PC-3 (cell line): ENCODE measurements at places on chromosomes 1 and 21.

- DNase-seq = no peak
These were observed 711.7 kb upstream of the PTBP2 start for GRCh38 chr1:96009831-96010434.

GRCh38 chr1:87867626-87868025, 538.9 kb downstream of the LMO4 start:
- DNase-seq = peak; percentile 78

DNA sequence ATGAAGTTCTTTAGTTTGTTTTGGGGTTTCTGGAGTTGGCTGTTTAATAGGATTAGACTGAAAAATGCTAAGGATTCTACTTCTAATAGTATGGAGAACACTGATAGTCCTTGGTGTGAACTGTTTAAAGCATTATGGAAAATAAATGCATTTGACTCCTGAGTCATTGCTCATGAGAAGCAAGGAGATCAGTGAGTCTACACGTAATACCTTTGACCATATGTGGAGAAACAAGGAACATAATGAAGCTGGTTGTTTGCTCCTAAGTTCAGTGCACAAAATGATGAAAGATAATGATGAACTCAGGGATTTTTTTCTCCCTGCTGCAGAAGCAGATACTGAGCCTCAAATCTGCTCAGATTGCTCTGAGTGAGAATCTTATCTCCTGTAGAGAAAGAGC, 158.9 kb upstream of the COL11A1 start:
- no peak for DNase-seq

DNA sequence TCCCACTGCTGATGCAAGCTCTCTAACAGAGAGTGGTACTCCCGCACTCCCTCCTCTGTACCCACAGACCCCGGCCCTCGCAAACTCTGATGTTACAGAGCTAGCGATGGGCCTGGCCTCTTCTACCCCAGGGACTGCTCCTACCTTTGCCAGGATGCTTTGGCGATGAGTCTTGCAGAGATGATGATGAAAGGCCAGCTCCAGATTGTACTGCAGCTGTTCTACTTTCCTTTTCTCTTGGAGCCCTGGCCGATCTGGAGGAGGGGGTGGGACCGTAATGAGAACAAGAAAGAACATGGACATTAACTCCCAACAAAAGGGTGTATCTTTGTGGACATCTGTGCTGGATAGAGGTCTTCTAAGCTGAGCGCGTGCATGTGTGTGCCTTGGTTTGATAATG, 6.0 kb upstream of the LINGO4 start:
- no peak for DNase-seq

- DNase-seq = no peak
These were observed 37.8 kb downstream of the GABPB2 start for GRCh38 chr1:151108331-151108730.

GRCh38 chr1:163706915-163707314, 385.2 kb downstream of the NUF2 start:
- no peak for DNase-seq

DNA sequence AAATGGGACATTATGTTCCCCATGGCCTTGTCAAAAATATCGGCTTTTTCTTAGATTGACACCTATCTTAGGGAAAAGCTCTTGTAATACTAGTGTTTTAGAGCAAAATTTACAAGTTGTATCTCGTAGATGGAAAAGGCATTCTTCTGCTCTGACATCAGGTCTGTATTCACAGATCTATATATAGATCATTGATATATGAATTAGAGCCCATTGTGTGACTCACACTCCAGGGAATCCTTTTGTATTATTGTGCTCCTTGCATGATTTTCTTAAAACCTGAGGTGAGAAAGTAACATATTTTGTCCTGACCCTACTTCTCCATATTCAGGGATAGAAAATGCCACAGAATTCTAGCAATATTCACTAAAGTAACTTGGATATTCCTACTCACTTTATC, 1160.8 kb upstream of the B3GALT2 start:
- no peak for DNase-seq

DNA sequence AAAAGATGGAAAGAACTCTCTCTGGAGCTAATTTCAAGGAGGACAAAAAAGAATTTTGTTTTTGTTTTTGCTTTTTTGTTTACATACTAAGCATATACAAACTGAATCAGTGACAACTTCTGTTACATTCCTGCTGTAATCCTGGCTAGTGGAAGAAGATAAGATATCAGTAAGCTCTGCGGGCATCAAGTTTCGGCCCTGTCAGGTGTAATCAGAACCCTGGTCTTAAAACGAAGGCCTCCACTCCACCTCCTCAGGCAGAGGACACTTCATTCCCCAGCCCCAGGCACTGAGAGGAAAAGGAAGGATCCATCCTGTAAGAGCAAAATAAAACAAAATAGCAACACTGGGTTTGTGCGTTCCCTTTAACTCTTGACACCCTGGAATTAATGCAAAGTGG, 88.9 kb upstream of the ARHGAP29 start:
- peak; percentile 45 for DNase-seq

GRCh38 chr1:39205102-39205780, 746 bp downstream of the MACF1 start:
- peak; percentile 35 for DNase-seq

GRCh38 chr1:41576206-41576605, 91.7 kb upstream of the EDN2 start:
- DNase-seq = no peak

GRCh38 chr1:205571747-205572146, 60.1 kb downstream of the ELK4 start:
- no peak for DNase-seq

DNA sequence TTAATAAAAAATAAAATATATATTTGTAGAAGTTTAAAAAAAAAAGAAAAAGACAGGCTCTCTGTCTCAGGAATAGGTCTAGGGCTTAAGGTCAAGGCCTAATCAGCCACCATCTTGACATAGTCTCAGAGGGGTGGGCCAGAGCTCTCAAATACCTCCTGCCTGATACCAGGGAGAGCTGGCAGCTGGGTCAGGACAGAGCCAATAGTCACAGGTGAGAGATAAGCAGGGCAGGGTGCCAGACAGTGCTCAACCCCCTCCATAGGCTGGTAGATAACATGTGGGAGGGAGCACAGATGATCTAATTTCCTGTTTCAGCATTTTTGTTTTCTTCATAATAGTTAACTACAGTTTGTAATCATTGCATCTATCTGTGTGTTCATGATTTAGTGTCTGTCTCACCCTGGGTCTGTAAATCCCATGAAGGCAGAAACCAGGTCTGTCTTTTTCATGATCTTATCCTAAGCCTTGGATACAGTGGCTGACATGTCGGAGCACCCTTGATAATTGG, 152.0 kb upstream of the GRIK3 start:
- DNase-seq = no peak

DNA sequence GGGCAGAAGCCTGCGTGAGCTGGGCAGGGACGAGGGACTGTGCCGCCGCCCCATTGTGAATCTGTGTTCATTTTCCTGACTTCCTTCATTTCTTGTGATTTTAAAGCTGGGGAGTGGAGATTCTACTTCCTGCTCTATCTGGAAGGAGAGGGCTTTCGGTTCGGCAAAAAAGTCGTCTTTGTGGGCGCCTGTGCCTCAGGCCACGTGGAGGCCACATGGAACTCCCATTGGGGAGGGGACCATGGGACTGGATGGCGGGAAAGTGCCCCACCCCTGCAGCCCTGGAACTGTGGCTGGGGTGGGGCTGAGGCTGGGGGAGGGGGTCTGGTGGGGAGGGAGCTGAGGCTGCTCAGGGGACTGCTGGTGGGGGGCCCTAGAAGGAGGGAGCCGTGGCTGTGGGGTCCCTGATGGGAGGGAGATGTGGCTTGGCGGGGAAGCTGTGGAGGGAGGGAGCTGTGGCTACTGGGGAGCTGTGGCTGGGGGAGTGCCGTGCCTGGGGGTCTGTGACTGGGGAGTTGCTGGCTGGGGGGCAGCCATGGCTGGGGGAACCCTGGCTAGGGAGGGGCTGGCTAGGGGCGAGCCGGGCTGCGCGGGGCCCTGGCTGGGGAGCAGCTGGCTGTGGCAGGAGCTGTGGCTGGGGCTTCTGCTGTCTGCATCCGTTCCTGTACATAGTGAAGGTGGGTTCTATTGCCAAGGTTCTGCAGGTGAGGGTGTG, 31.5 kb downstream of the COL18A1 start:
- no peak for DNase-seq

DNA sequence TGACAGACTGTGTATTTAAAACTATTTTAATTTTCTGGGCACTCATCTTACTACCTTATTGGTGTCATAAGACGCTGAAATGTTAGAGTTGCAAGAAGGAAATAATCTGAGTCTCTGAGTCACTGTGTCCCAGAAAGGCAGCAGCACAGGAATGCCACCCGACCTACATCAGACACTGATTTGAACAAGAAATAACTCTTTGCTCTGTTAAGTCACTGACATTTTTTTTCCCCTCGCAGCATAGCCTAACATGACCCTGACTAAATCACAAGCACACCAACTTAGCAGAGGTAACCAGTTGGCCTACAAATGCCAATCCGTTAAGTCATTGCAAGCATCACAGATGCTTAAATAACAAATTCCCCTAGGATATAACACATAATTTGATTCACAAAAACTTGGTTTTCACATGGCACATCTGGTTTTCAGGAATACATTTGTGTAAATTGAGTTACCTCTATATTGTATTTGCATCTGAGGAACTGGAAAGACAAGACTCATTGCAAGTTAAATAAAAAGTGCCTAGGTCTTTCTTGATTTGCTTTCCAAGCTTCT, 349.1 kb downstream of the SEC16B start:
- peak; percentile 36 for DNase-seq

- DNase-seq = no peak
These were observed 56.4 kb upstream of the SIPA1L2 start for GRCh38 chr1:232686346-232686745.

DNA sequence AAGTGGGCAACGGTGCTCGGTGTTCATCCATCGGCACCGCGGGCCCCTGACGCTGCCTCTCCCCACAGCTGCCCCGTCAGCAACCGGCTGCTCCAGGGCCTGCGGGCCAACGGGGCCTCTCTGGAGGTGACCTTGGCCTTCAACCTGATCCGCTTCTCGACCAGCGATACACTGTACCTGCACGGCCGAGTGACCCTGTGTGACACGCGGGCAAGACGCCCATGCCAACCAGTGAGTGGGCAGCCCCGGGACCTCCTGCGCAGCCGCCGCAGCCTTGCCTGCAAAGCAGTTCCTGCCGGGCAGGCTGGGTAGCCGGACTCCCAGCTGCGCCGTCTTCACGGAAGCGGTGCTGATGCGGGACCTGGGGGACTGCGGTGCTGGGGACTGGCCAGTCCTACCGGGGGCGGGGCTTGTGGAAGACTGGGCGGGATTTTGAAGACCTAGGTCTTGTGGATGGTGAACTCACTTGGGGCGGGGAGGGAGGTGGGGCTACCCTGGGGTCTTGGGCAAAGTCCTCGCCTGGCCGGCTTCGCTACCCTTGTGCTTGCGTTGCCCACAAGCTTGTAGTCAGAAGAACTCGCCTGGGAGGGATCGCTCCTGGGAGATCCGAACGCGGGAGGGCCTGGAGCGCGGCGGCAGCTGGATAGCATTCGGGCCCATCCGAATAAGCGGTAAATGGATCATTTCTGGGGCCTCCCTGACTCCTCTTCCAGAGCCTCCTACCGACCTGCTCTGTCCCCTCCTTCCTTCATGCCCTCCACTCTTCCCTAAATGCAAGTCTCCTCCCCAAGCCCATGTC, 8.8 kb upstream of the CEP85 start:
- DNase-seq = no peak

GRCh38 chr1:10740123-10740522, 56.3 kb downstream of the CASZ1 start:
- DNase-seq = no peak

DNA sequence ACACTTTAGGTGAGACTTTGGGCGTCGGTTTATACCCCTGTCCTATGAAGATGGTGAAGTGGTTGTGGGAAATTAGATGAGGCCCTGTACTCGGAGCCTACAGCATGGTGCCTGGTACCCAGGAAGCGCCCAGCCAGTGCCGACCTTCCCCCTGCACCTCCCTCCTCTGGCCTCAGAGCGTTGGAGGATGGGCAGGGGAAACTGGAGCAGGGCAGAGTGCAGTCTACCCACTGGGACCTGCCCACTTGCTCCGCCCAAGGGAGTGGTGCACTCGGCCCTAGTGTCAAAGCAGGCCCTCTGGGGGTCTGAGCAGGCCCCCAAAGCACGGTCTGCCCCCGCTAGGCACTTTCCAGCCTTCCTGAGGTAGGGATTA, 13.0 kb upstream of the TTC22 start:
- no peak for DNase-seq

- DNase-seq = no peak
These were observed 5.4 kb downstream of the GBP7 start for GRCh38 chr1:89170170-89171066.

DNA sequence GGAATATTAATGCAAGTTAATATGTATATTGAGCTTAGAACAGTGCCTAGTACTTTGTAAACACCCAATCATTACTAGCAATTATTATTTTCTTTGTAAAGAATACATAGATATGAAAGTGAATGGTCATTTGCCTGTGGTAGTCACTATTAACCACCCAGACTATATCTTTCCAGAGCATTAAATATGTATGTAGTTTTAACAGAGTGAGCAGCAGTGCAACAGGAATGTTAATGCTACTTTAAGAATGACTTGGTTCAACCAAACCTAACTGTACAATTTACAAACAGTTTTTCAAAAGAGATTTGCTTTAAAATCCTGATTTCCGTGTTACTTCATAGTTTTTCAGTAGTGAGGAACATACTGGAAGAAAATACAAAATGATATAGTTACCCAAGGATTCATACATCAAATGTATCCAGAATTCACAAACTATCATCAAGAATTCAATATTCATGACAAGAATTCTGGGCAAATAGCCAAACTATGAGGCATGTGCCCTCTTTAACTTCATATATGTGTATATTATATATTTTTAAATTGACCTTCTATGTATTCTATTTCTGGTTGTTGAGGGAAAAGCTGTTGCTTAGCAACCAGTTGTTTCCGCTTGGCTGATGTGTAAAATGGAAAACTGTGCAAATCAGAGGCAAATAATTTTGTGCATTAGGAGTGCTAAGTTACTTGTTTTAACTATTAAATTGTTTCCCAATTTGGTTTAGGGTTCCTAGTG, 34.9 kb upstream of the IVNS1ABP start:
- DNase-seq = peak; percentile 47

DNA sequence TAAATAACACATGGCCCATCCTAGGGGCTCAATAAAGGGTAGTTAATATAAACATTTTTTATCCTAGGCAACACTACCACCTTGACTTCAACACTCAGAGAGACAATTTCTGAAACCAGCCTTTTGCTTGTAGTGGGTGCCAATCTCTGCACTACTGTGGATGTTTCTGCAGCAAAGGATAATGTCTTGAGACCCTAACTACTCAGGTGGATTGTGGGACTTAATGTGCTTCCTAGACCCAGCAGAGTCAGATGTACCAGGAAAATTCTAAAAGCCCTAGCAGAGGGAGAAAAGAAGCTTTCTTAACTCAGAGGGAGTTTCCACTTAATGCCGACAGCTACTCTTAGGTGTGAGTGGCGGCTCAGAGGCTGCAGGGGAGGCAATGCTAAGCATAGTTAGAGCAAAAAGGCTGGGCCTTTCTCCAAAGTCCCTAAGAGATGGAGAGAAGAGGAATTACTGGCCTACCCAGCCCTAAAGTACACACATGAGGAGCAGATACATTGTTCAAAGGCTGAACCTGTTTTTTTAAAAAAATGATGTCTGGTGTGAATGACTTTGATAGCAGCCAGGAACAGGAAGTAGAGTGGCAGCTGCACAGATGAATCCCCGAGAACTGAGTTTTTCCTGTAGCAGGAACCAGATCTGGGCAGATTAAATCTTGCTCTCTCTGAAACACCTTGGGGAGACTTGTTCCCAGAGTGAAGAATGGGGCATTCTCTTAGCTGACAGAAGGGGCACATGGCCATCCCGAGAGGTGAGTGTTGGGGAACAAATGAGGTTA, 33.5 kb upstream of the ABCD3 start:
- peak; percentile 6 for DNase-seq
